ENCODE measurements at places on chromosomes 16 and 17.

DNA sequence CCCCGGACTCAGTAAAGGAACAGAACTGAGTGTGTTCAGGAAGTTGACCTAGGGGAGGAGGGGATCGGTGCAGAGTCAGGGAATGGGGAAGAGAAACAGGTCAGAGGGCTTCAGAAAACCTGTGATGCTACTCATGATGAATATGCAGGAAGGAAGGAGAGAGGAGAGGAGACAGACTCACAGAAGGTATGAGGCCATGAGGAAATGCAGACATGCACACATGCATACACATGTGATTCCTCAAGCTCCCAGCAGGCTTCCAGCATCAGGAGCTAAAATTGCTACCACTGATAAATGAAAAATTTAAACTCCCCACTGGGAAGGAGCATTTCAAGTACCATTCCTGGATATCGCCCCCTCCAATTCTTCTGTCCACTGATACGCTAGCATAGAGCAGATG lies 262.6 kb downstream of the SLC39A11 start:
- DNase-seq = no peak

GRCh38 chr16:85376292-85377095 lies 236.6 kb upstream of the GSE1 start:
- no peak for DNase-seq

DNA sequence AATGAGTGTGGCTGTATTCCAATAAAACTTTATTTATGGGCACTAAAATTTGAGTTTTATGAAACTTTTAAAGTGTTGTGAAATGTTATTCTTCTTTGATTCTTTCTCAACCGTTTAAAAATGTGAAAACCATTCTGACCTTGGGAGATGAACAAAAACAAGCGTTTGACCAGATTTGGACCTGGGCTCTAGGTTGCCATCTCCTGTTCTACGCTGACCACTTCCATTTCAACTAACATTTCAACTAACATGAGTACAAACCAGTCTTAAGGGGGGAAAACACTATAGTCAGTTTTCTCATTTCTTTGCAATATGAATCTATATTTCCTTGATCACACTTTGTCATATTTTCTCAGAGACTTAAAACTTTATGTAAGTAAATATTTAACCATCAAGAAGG lies 118.4 kb upstream of the IRX5 start:
- no peak for DNase-seq

DNA sequence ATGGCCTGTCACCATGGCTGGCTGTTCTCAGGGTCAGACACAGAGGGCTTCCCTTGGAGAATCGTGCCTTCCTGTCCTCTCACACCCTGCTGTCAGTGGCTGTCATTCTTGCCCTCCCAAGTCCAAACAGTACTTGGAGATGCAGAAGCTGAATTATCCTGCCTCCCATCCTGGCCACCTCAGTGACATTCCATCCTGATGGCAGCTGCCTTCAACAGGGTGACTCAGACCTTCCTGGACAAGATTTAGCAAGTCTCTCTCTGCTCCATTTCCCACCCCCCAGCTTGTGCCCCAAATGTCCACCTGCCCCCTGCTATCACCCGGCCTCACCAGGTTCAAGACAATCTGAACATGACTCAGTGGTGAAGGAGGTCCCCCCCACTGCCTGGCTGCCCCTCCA lies 4.8 kb upstream of the KRT36 start:
- DNase-seq = no peak

DNA sequence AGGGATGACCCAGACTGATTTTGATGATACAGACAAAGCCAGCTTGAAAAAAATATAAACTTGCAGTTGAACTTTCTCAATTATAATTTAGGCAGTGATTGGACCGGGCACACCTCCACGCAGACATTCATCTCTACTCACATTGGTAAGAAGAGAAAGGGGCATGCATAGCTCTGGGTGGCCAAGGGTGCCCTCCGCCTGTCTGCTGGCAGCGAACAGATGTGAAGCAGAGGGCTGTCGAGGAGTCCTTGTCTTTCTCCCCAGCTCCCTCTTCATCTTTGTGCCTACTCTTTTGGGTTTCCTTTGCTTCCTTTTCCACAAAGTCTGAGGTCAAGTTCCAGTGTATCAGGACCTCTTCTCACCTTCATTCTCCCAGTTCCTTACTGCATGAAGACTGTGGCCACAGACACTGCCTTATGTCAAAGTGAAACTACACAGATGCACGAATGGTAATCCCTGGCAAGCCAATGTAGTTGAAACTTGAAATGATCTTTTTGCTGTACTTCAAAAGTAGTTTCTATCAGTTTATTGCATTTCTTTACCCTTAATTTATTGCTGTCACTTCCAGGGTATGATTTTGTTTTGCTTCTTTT lies 343.7 kb upstream of the SOX9 start:
- no peak for DNase-seq

- peak; percentile 3 for DNase-seq
These were observed 7.5 kb downstream of the UBE2Z start for GRCh38 chr17:48915459-48916282.

DNA sequence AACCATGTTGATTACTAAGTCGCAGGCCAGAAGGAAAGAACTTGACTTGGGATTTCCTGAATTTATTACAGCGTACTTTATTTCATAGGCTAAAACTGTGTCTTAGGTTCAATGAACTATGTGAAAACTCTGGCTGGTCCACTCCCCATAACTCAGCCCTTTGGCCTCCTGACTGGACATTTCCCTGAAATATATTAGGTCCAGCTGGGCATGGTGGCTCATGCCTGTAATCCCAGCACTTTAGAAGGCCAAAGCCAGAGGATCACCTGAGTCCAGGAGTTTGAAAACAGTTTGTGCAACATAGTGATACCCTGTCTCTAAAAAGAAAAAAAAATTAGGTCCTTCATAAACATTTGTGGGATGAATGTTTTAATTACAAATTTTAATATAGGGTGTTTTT lies 97.0 kb downstream of the CYLD start:
- DNase-seq = no peak

GRCh38 chr17:901964-902363 lies 77.6 kb downstream of the NXN start:
- no peak for DNase-seq

DNA sequence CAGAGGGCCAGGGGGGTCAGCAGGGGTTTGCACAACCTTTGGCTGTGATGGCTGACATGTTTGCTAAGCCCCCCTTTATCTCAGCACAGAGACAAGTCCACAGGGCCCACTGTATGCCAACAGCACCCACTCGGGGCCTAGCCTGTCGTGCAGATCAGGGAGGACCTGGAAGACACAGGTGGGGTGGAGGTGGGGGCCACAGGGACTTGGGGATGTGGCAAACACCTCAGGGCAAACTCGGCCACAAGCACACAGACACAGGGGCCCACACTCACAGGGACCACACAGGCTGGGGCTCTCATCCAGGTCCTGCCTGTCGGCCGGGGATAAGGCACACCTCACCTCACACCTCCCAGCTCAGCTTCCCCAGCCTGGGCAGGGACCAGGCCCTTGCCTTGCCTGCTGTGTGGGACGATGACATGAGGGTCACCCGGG lies 87.9 kb downstream of the C16orf78 start:
- no peak for DNase-seq

Data from T-helper 2 cell (primary cell).